Stimulated activated naive CD8-positive, alpha-beta T cell treated with anti-CD3 and anti-CD28 coated beads, Interleukin-15, Interleukin-2, amounts not matched to agents 100 U/mL and 50 U/mL, for 24 hours (primary cell): ENCODE measurements at places on chromosomes 4 and X.

- no peak for DNase-seq
These were observed 42.1 kb upstream of the PRDM5 start for GRCh38 chr4:120964596-120964995.

DNA sequence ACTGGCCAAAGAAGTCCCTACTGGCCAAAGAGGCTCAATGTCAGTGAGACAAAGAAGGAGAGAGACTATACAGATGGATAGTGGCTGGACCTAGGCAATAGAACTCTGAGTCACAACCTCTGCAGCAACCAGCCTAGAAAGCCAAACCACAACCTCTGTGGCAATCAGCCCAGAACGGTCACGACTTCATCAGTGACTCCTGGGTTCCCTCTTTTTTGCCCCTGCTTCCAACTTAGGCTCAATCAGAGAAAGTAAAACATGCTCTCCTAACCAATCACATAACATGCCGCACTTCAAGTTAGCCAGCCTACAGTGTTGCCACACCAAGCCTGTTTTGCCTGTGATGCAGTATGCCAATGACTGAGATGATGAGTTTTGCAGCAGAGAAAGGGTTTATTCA lies 203.4 kb downstream of the ANAPC10 start:
- no peak for DNase-seq

DNA sequence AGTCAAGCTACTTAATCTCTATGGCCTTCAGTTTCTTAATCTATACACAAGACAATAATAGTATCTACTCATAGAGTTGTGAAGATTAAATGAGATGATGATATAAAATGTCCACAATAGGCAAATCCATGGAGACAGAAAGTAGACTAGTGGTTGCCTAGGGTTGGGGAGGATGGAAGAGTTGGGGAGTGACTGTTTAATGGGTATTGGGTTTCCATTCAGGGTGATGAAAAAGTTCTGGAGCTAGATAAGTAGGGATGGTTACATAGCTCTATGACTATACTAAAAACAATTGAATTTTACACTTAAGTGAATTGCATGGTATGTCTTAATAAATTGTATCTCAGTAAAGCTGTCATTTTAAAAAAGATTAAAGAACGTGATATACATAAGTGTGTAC lies 35.7 kb downstream of the BCORL1 start:
- no peak for DNase-seq

DNA sequence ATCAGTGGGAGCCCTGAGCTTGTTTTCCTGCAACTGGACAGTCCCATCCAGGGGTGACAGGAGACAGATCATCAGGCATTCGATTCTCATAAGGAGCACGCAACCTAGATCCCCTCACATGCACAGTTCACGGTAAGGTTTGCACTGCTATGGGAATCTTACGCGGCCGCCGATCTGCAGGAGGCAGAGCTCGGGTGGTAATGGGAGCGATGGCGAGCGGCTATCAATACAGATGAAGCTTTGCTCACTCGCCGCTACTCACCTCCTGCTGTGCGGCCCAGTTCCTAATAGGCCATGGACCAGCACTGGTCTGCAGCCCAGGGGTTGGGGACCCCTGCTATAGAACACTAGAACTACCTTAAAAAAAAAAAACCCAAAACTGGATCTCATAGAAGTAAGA lies 45.4 kb downstream of the ARSD start:
- DNase-seq, result no peak

- no peak for DNase-seq
These were observed 1659.8 kb upstream of the ADGRL3 start for GRCh38 chr4:59540311-59540710.

DNA sequence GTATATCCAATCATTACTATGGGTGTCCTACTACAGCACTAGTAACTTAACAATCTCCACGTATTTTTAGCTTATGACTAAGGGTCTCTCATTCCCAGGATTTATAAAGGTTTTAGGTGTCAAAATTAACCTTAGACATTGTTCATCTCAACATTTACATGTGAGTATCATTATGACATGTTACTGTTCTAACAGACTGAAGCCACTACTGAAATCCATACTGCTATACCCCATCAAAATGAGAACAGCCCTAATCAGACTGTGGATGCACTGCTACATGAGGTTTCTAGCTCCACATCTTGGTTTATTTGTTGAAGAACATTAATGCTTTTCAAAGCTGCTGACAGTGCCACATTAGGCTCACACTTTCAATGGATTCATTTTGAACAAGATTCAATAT lies 35.6 kb upstream of the TXK start:
- DNase-seq, result no peak

DNA sequence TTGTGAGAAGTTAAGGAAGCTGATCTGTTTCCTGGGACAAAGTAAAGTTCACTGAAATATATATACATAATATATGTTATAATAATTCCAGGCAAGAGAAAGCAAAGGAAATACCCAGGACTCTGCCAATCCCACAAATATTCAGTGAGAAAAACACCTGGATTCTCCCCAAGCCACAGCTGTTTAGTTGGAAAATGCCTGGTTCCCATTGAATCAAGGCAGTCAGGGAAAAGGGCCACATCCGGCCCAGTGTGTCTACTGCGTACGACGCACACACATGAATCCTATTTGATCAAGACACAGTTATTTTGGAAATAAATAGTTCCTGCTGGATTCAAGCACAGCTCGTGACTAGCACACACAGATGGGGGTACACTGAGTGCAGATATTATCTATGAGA lies 6.3 kb upstream of the DCHS2 start:
- DNase-seq, result no peak

GRCh38 chr4:99755223-99755944 lies 61.2 kb upstream of the DAPP1 start:
- DNase-seq, result no peak

DNA sequence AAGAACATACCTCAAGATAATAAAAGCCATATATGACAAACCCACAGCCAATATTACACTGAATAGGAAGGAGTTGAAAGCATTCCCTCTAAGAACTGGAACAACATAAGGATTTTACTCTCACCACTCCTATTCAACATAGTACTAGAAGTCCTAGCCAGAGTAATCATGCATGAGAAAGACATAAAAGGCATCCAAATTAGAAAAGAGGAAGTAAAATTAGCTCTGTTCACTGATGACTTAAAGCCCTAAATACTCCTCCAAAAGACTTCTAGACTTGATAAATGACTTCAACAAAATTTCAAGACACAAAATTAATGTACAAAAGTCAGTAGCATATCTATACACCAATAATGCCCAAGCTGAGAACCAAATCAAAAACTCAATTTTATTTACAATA lies 235.7 kb downstream of the NKX6-1 start:
- DNase-seq, result no peak

DNA sequence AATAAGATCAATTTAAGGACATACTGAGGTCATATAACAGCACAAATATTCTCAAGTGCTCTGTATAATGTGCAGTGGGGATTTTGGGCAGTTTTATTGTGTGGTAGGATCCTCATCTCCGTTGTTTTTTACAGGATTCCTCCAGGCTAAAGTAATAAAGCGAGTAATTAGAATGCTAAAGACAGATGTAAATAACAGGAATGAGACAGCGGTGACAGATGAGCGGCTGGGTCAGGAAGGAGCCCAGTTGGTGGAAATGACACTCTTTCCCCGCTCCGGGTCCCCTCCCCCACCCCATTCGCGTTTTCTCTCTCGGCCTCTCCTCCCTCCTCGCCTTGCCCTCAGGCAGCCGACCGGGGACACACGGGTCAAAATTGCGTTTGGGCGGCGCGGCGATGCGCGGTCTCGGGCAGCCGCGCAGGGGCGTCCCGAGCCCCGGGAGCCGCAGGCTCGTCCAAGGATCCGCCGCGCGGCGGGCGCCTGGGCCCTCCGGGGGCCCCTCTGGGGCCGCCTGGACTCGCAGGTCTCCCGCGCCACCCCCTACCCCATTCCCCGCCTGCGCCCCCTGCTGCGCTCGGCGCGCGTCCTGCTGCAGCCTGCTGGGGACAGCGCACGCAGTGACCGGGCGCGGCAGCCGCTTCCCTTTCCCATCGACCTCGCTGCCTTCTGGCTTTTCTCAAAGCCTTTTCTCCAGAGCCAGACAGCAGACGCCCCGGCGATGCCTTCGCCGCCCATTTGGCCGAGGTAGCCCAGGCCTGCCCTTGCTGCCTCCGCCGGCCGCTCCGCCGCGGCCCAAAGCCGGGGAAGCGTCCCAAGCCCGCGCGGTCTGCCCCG lies 16.2 kb downstream of the POU4F2 start:
- DNase-seq, result peak; percentile 4

- DNase-seq, result no peak
These were observed 979.1 kb downstream of the TECRL start for GRCh38 chr4:63430105-63430504.

- DNase-seq, result no peak
These were observed 23.2 kb upstream of the SORCS2 start for GRCh38 chr4:7169134-7169533.

- no peak for DNase-seq
These were observed 177.4 kb upstream of the SCML1 start for GRCh38 chrX:17559728-17560379.

- DNase-seq, result no peak
These were observed 33.4 kb upstream of the FAM47B start for GRCh38 chrX:34909151-34909550.

DNA sequence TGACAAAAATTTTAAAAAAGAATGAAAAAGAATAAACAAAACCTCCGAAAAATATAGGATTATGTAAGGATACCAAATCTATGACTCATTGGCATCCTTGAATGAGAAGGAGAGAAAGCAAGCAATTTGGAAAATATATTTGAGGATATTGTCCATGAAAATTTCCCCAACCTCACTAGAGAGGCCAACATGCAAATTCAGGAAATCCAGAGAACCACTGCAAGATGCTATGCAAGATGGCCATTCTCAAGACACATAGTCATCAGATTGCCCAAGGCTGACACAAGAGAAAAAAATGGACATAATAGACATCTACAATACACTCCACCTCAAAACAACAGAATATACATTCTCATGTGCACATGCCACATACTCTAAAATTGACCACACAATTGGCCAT lies 135.9 kb upstream of the SPANXB1 start:
- no peak for DNase-seq

DNA sequence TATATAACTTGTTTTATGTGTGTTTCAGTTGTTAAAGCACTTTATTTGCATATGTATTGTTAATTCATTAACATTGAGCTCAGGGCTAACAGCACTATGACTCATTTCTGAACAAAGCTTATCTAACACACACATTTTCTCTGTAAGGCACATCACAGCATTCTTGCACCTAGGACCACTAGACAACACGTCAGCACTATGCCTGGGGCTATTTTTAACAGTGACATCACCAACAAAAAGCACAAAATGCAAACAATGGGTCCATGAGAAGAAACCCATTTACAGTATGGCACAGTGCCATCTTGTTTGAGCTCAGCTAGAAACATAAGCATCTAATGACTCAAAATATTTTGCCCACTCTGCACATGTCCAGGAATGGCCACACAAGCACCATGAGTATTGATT lies 124.4 kb downstream of the RELL1 start:
- DNase-seq, result no peak

DNA sequence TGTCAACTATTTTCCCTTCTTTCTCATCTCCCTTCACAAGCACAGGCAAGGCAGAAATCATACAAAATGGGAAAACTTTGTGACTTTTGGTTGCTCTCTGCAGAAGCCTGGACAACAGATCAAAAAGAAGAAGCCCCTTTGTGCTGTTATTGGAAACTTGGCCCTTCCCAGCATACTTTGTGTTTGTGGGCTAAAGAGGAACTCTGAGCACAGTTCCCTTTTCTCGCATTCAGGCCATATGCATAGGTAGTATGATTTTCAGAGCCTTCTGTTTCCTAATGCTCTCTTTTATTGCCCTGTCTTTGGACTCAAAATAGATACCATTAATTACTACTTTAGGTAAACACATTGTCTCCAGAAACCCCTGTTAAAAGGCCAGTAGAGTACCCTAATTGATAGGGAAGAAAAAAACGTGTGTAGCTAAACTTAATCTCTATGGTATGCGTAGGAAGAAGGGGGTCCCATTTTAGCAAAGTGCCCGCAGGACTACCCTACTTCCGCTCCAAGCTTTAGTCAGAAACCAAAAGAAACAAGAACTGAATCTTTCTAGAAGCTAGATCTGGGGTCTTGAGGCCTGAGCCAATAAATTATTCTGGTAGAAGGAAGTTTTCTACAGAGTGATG lies 26.6 kb downstream of the VSIG4 start:
- no peak for DNase-seq

GRCh38 chrX:80537096-80537495 lies 116.8 kb downstream of the TENT5D start:
- no peak for DNase-seq

- DNase-seq, result no peak
These were observed 152.1 kb downstream of the FMR1NB start for GRCh38 chrX:148133105-148133725.

DNA sequence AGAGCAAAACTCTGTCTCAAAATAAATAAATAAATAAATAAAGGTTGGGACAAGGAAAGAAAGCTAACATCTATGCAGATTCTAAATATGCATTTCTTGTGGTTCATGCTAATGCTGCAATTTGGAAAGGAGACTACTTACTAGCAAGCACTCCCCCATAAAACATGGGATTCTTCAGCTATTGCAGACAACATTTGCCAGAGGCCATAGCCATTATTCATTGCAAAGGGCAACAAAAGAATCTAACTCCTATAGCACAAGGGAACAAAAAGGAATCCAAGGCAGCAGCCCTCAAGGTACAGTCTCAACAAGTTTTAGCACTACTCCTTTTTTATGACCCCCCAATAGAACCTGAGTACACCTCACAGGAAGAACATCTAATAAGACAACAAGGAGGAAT lies 8.0 kb upstream of the HERC5 start:
- no peak for DNase-seq

GRCh38 chr4:184259866-184260265 lies 42.2 kb upstream of the ENPP6 start:
- DNase-seq, result no peak

DNA sequence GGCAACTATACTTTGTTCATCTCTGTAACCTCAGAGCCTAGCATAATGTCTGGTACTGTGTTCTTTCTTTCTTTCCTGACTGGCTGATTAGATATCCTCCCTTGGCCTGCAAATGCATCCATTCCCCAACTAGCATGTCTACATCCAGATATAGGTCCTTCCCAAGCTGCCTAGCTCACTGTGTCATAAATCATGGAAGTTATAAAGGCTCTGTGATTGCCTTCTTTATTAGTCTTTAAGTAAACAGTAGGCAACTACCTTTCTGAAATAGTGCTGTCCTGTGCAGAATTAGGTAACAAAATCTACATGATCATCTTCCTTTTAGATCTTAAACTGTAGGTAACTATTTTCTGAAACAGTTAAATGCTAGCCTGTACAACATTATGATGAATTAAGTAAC lies 224.5 kb downstream of the DLG3 start:
- no peak for DNase-seq

- DNase-seq, result no peak
These were observed 4.5 kb downstream of the HAUS7 start for GRCh38 chrX:153465691-153466380.

GRCh38 chr4:4401036-4401435 lies 14.1 kb downstream of the NSG1 start:
- DNase-seq, result no peak

- no peak for DNase-seq
These were observed 55.7 kb downstream of the STAP1 start for GRCh38 chr4:67614186-67614585.

- DNase-seq, result no peak
These were observed 831.9 kb downstream of the TRIML1 start for GRCh38 chr4:188971125-188971524.
